ENCODE measurements at places on chromosomes 5 and 9.

GRCh38 chr5:169281625-169282024 is 19.3 kb downstream of the SLIT3 start:
- DNase-seq = no peak

- no peak for DNase-seq
These were observed 33.3 kb downstream of the SH3PXD2B start for GRCh38 chr5:172421020-172421419.

DNA sequence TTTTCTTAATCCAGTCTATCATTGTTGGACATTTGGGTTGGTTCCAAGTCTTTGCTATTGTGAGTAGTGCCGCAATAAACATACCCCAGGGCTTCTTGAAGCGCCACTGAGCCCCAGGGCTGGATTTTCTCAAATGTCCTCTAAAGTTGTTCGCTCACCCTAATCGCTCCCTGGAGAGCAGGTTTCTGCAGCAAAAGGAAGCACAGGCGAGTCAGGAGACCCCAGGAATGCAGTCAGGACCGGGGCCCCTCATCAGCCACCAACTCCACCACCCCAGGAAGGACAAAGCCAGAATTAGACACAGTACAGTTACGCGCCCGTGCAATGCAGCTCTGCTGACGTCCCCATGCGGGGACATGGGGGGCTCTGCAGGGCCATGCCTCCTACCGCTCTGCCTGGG is 15.7 kb upstream of the OBP2B start:
- no peak for DNase-seq

GRCh38 chr9:132946211-132946610 is 1.8 kb upstream of the TSC1 start:
- no peak for DNase-seq

GRCh38 chr5:76269932-76270610 is 133.0 kb upstream of the IQGAP2 start:
- DNase-seq = no peak

- DNase-seq = no peak
These were observed 32.4 kb downstream of the OSTF1 start for GRCh38 chr9:75120686-75121085.

DNA sequence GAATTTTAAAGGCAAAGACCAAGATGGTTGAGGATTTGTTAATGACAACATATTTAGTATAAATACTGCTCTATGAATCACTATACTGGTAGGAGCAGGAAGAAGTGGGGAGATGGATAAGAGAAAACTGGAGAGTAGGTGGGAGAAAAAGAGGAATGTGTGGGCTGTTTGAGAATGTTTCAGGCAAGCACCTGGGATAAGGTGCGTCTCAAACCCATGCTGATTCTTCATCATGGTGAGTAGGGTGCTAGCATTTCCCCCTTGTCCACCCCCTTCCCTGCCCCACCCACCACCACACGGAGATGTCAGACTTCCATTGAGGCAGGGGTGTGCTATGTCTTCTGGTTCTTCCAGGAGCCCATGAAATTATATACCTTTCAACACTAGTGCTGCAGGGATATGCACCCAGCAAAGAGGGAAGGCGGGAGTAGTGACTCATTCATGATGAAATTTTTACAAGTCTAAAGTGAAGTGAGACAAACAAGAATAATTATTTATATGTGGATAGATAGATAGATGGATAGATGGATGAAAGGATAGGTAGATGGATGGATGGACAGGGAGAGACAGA is 54.3 kb downstream of the MTX3 start:
- DNase-seq = no peak

- DNase-seq = no peak
These were observed 101.8 kb upstream of the MAST4 start for GRCh38 chr5:66494437-66494836.

DNA sequence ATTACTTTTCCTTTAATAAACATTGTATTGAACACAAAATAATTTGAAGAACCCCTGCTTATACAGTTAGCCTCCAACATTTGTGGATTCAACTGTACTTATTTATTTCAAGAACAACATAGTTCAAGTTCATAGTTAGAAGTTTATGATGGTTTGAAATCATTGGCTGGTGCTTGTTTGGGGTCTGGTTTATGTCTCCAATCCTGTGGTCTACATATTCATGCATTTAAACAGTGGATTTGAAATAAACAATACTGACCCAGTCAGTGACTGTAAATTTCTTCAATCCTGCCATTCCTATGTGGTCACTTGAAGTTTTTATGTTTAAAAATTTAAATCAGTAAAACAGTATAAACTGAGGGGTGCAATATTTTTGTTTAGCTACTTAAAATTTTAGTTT is 145.1 kb upstream of the TRPC7 start:
- no peak for DNase-seq

- DNase-seq = no peak
These were observed 33.3 kb upstream of the SPRY4 start for GRCh38 chr5:142358121-142358520.

- DNase-seq = no peak
These were observed 46.3 kb downstream of the FAM240B start for GRCh38 chr9:38673399-38674193.

GRCh38 chr9:36864491-36865410 is 169.3 kb downstream of the PAX5 start:
- DNase-seq = no peak

DNA sequence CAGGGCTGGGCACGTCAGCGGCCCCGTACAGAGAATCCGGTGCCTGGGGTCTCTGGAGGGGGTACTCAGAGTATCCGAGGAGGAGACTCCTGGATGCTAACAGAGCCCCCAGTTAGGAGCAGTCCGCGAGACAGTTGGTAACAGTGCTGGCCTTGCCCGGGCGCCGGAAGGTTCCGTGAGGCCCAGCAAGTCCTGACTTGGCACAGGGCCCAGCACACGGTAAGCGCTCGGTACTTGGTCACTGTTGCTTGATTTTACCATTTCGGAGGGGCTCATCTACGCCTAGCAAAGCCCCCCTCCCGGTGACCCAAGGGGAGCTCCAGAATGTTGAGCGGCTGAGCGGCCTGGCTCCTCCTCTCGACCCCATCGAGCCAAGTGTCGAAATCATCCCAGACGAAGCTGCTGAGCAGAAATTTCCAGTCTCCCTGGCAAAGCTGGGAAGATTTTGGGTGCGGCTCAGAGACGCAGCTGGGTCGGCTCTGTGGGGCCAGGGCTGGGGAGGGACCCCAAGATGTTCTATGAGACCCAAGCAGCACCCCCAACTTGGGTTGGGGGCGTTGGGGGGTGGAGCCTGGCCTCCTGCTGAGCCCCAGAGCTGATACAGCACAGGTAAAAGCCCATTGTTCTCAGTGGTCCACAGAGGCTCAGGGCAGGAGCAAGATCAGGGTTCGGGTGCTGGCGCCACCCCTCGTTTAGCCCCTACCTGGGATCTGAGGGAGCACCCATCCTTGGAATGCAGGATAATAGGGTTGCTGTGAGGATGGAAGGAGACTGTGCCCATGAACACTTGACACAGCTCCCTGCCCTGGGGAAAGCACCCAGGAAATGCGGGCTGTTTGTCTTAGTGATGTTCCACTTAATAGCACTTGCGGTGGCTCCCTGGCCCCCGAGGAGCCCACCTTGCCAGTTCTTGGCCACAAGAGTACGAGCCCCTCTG is 137.2 kb downstream of the C9orf50 start:
- DNase-seq = no peak

DNA sequence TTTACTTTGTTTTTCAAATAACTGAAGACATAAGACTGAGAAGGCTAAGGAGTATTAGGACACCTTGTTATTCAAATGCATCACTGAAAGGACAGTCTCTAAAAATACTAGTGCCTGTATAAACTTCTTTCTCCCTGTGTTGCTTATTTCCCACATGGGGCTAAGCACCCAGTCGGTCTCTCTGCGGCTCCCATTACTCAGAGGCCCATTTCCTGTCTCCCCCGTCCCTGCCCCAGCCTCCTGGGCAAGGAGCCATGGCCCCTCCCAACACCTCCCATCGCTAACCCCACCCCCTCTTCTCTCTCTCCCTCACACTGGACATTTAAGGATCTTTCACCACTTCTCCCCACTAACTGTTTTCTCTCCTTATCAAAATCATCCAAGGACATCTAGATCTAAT is 81.9 kb downstream of the EBF1 start:
- DNase-seq = no peak

GRCh38 chr9:88420227-88420626 is 32.0 kb downstream of the SPIN1 start:
- no peak for DNase-seq

DNA sequence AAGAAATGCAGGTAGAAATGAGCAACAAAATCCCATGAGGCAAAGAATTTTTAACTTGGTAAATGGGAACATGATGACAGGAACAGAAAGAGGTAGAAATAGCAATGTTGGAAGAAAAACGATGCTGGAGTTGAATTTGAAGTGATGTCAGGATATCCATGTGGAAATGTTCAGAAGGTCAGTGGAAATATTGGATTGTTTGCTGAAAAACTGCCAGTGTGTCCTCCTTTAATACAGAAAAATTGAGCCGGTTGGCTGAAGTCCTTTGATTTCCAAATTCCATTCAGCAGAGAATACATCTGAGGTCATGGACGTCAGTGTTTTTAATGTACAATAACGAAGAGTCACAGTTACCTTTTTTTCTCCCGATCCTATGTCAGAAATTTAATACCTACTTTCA is 110.0 kb upstream of the DMAC1 start:
- DNase-seq = no peak

DNA sequence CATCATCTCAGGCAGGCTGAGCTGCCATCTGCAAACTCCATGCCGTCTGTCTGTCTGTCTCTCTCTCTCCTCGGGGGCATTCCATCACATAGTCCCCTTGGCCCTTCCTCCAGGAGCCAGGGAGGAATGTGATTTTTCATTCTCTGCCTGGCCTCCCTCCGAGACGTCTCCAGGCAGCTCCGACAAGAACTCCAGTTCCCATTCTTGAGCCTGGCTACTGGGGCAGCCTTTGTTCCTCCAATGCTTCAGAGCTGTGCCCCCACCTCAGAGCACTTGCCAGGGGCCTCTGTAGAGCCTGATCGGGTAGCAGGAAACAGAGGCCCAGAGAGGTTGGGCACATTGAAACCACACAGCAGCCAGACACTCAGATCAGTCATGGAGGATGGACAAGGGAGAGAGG is 74.0 kb downstream of the COL27A1 start:
- DNase-seq = no peak

GRCh38 chr5:142819292-142819691 is 49.1 kb downstream of the ARHGAP26 start:
- no peak for DNase-seq

DNA sequence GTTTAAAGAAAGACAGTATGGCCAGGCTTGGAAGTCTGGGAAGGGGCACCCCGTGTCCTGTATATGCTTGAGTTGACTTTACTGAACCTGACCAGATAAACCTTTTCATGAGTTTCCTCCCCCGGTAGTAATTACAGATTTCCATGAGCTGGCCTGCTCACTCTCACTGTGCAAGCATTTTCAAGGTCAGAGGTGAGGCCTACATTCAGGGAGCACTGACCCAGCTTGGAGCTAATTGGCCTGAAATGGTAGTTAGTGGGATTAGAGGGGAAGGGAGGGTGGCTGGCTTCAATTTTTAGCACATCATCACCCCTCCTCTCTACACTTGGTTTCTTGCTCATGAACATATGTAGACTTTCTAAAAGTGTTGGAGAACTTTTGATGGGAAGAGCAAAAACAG is 99.2 kb downstream of the PSAT1 start:
- DNase-seq = no peak

DNA sequence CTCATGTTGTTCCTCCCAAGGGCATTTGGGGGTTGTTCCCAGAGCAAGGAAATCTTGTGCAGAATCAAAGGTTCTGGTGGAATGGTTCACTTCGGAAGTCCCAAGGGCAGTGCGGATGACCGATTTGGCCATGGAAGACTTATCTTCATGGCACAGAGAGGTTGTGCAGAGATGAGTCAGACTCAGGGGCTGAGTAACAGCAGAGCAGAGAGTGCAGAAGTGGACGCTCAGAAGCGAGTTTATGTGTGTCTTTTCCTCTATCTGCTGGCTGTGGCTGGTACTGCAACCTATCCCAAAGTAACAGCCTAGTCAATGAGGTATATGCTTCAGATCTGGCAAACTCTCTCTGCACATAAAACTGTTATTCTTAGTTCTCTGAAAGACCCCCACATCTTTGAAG is 118.1 kb downstream of the DPYSL3 start:
- DNase-seq = no peak

GRCh38 chr9:135403733-135404450 is 75.7 kb upstream of the PPP1R26 start:
- no peak for DNase-seq

DNA sequence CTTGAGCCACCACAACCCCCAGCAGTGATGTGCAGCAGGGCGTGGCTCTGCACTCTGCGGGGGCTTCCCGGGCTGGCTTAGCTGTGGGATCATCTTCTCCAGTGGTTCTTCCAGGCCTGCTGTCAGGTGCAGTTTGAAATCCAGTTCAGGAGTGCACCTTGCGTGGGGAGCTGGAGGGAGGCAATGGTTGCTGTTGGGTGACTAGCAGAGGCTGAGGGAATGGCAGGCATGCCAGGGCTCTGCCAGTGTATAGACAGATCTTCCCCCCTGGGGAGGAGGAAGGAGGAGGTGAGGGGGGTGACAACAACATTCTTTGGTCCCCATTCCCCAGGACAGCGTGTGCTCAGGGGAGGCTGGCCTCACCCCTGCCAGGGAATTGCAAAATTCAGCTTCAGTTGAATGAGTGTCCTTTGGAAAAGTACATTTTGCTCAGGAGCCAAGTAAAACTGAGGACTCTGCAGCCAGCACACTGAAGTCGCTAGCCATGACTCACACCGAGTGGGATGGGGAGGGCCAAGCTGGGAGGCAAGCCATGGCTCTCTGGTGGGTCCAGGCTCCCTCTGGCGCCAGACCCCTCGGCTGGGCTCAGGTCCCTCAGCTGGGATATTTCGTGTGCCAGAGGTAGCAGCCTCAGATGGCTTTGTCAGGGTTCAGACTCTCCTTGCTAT is 35.0 kb downstream of the ERGIC1 start:
- DNase-seq = no peak

- DNase-seq = no peak
These were observed 13.1 kb upstream of the HSD17B4 start for GRCh38 chr5:119439140-119439631.

- DNase-seq = no peak
These were observed 201.2 kb downstream of the EBF1 start for GRCh38 chr5:158898185-158899177.

DNA sequence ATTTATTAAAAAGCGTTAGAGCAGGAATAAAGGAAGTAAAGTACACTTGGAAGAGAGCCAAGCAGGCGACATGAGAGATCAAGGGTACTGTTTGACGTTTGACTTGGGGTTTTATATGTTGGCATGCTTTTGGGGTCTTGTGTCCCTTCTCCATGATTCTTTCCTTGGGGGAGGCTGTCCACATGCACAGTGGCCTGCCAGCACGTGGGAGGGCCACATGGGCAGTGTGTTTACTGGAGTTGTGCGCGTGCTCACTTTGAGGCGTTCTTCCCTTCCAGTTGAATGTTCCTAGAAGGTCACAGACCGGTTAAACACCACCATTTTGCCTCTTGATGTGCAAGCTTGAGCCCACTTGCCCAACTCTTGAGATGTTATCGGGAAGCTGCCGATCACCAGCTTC is 49.5 kb upstream of the ICE1 start:
- DNase-seq = no peak

GRCh38 chr9:90698871-90699440 is 56.3 kb upstream of the DIRAS2 start:
- DNase-seq = no peak

All from GM12878 (cell line).